Activated CD4-positive, alpha-beta T cell treated with anti-CD3 and anti-CD28 coated beads, Interleukin-2, amount 50 U/mL, for 48 hours (primary cell): ENCODE measurements at places on chromosomes 16 and 17.

DNA sequence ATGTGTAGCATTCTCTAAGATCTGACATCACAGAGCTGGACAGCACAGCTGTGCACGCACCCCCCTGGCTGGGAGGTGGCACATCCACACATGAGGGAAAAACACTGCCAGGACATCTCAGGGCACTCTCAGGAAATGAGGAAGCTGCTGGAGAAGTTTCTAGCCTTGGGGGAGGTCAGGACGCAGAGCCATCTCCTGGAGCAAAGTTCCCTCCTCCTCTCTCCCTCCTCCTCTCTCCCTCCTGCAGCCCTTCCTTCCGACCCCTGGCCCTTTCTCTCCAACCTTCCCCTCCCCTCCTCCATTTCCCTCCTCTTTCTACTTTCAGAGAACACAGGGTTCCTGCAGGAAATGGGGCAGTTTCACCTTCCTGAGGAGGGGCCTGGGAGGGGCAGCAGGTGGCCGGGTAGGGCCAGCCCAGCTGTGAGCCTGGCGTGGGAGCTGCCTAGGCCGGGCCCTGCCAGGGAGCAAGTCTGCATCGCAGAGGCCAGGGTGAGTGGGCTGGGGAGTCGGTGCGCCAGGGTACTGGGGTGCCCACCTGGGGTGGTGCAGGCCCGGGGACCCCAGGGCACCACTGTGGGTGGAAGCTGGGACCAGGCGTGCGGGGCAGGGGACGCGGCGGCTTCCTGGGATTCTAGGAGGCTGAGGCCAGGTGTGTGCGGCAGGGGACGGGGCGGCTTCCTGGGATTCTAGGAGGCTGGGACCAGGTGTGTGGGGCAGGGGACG is at the start of gene DPEP1:
TSS of gene DPEP1 (plus strand) at position 412 of the 723 bp plus-strand sequence. CDS start 16,769 bp downstream, outside the sequence.
- DNase-seq, result no peak

- no peak for DNase-seq
Measured at GRCh38 chr16:7629571-7629970, 296.9 kb downstream of the RBFOX1 start.

- DNase-seq, result no peak
Measured at GRCh38 chr16:91484-91883, 13.5 kb downstream of the MPG start.

- DNase-seq, result no peak
Measured at GRCh38 chr17:59345476-59345875, 14.0 kb downstream of the YPEL2 start.

- DNase-seq, result no peak
Measured at GRCh38 chr16:68954911-68955635, 111.7 kb downstream of the TANGO6 start.

GRCh38 chr16:78778101-78779004 is 678.9 kb downstream of the WWOX start:
- DNase-seq, result peak; percentile 67

- DNase-seq, result no peak
Measured at GRCh38 chr16:54591816-54592246, 305.2 kb upstream of the IRX3 start.

GRCh38 chr17:7884581-7885366 is 3.8 kb upstream of the CHD3 start:
- peak; percentile 36 for DNase-seq

- DNase-seq, result no peak
Measured at GRCh38 chr16:59212492-59213024, 478.4 kb upstream of the GOT2 start.

GRCh38 chr17:30376621-30377452 is 1.9 kb upstream of the CPD start:
- peak; percentile 70 for DNase-seq

DNA sequence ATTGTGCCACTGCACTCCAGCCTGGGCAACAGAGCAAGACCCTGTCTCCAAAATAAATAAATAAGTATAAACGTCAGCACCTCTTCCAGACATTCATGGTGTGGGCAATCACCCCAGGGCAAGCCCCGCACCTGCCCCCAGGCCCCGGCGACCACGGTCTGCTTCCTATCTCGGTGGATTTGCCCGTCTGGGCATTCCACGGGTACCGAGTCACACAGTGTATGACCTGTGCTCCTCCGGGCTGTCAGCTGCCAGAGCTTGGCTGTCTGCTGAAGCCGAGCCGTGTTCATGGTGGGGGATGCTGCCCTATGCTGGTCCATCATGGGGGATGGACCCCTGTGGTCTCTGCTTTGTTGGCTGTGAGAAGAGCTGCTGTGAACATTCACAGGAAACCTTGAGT is 15.4 kb downstream of the CYBC1 start:
- DNase-seq, result no peak

- no peak for DNase-seq
Measured at GRCh38 chr16:47834485-47835024, 321.2 kb downstream of the ABCC12 start.

DNA sequence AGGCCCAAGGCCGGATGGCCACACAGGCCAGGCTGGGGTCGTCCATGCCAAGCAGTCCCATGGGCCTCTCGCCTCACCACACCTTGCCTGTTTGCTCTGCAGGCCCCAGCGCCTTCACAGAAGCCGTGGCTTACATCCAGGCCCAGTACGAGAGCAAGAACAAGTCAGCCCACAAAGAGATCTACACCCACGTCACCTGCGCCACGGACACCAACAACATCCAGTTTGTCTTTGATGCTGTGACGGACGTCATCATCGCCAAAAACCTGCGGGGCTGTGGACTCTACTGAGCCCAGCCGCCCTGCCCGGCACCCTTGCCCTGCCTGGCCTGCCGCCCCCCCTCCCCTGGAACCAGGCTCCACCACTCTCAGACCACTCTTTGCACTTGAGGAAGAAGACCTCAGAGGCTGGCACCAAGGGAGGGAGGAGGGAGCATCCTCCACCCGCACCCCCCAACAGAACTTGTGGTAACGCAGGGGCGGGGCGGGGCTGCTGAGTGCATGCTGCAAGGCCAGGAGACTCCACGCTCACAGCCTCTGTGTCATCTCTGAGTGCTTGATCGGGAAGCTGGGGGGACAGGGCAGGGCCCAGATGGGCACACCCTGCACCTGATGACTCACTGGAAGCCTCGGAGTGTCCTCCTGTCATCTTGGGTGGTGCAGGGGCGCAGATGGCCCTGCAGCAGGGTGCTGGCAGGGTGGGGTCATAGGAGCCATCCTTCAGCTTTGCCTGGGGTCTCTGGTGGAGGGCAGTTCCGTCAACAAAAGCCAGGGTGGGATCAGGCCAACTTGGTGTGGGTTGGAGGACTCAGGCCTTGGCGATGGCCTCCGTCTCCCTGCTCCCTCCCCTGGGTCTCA is 81.5 kb downstream of the AMFR start:
- no peak for DNase-seq

GRCh38 chr16:66862023-66862520 is 17.9 kb downstream of the CA7 start:
- no peak for DNase-seq

- DNase-seq, result no peak
Measured at GRCh38 chr17:67594115-67594880, 123.4 kb upstream of the NOL11 start.

DNA sequence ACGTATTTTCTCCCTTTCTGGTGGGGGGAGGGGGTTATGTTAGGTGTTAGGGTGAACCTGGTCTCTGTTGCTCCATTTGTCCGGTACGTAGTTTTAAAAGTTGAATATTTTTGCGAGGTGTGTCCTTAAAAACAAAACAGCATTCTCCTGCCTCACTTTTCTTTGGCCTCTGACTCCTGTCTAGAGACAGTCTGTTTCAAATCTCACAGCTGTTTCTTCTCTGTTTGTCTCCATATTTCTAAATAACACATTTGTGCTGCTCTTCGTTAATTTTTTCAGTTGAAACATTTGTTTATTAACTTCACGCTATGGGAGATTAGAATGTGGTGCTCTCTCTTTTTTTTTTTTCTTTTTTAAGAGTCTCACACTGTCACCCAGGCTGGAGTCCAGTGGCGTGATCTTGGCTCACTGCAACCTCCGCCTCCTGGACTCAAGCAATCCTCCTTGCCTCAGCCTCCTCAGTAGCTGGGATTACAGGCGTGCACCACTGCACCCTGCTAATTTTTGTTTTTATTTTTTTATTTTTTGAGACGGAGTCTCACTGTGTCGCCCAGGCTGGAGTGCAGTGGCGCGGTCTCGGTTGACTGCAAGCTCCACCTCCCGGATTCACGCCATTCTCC is 31.7 kb downstream of the RPA1 start:
- DNase-seq, result no peak

DNA sequence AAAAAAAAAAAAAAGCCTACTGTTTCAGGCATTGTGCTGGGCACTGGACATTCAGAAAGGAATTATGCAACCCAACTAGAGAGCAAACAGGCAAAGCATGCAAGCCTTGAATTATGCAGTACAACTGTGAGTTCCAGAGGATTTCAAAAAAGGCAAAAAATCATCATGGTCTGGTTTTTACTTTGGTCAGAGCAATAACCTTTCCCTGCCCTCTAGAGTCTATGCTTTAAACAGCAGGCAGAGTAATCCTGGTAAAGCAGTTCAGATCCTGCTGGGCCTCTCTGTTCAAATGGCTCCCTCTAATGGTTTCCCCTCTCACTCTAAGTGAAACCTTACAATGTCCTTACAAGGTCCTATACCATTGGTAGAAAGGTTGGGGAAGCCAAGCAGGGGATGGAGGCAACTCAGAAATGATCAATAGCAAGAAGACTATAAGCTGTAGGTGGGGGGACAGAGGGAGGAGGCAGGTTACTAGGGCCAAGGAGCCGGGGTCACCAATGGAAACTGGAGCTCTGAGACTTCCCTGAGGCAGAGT is 4.6 kb upstream of the TAF15 start:
- DNase-seq, result peak; percentile 19

- DNase-seq, result no peak
Measured at GRCh38 chr16:87042551-87043230, 274.5 kb downstream of the C16orf95 start.

DNA sequence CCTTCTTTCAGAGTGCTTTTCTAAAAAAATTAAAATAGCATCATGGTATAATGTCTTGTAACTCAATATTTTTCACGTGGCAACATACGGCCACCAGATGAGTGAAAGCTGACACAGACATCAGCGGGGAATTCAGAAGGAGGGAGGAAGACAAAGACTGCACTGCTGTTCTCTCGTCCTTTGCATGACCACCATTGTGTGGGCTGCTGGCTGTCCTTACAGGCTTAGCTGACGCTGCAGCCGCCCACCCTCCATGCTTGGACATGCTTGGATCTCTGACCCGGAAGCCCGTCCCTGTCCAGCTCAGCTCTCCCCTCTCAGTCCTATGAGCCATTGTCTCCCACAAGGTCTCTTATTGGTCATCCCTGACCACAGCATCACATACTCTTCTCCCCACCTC is 11.4 kb upstream of the MLYCD start:
- DNase-seq, result no peak

DNA sequence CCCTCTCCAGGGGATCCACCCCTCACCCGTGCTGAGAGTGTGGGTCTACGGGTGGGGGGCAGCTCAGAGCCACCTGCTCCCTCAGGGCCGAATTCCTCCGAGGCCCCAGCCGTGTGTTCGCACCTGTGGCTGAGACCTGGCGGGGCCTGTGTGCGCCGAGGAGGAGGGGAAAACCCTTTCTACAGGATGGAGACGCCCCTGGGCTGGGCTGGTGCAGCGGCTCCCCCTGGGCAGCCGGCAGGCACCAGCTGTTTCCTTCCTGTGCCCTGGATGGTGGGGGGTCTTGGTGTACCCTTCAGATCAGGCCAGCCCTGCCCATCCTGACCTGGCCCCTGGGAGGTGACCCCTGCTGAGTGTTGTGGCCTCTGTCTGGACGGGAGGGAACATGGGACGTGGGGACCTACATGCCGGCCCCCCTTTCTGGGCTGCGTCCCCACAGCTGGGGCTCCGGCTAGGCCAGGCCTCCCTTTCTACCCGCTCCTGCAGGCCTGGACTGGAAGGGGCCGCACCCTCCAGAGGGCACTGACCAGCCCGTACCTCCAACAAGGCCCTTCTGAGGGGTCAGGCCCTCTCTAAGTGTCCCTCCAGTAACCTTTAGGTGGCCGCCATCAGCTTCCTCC is 28.3 kb upstream of the PABPN1L start:
- no peak for DNase-seq

- no peak for DNase-seq
Measured at GRCh38 chr16:66043326-66043725, 323.2 kb upstream of the CDH5 start.

DNA sequence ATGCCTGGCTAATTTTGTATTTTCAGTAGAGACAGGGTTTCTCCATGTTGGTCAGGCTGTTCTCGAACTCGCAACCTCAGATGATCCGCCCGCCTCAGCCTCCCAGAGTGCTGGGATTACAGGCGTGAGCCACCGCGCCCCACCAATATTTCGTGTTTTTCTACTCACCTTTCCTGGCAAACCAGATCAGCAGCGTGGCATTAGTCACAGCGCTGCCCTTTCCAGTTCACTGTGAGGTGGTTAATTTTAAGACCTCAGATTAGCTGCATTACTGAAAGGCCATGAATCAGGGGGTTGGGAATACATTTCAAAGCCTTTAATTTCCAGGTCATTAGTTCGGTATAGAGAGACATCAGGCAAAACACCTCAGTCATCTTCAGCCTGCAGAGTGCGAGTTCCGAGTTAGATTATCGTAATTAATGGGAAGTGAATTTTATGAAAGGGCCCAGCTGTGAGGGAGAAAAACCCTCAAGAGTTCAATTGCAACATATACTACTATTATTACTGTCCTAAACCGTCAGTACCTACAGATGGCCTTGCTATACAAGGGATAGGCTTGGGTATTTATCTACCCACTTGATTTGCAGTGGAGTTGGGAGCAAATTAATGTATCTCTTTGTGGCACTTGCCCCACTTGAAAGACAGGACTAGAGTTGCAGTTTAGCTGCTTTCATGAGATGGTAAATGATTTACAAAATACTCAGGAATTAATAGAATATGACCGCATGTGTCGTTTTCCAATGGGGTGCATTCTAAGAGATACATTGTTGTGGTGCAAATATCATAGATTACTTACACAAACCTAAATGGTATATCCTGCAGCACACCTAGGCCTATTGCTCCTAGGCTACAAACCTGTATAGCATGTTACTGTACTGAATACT is 2.1 kb upstream of the USP32 start:
- DNase-seq, result no peak

DNA sequence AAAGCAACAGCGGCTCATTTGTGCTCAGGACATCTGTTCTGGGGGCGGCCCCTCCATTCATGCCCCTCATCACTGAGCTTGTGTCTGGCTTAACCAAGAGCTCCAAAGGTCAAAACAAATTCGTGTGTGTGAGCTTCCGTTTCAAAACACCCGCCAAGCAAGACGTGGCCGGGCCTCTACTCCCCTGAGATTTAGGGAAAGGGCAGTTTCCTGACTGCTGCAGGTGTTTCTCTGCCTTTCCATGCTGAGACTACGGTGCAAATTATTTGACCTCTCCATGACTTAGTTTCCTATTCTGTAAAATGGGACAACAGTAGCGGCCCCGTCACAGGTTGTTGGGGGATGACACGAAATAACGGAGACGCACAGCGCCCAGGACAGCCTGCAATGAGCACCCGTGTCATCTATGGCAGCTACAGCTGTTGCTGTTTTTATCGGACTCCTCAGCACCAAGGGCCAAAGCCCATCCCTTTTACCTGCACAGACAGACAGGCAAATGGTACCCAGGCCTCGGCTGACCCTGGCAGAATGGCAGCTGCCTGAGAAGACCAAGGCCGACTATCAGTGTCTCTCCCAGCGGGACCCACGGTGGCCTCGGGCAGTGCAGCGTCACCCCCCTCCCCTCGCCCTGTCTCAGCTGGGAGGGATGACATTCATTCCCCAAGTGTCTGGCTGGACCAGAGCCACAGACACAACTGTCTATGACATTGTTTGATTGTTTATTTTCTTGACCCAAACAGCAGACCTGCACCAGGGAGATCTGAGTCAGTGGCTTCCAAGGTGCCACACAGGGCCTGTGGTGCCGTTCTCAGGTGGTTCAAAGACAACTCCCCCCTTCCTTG is 50.7 kb upstream of the DOC2B start:
- DNase-seq, result no peak

GRCh38 chr17:71441098-71441497 is 679.7 kb upstream of the SOX9 start:
- DNase-seq, result no peak
